IPS-NIHi11 (cell line): ENCODE measurements at places on chromosomes 5 and 9.

- DNase-seq: no peak
Measured at GRCh38 chr5:55920784-55921183, 69.6 kb downstream of the IL31RA start.

GRCh38 chr5:3734632-3735031 is 139.0 kb downstream of the IRX1 start:
- DNase-seq: no peak

DNA sequence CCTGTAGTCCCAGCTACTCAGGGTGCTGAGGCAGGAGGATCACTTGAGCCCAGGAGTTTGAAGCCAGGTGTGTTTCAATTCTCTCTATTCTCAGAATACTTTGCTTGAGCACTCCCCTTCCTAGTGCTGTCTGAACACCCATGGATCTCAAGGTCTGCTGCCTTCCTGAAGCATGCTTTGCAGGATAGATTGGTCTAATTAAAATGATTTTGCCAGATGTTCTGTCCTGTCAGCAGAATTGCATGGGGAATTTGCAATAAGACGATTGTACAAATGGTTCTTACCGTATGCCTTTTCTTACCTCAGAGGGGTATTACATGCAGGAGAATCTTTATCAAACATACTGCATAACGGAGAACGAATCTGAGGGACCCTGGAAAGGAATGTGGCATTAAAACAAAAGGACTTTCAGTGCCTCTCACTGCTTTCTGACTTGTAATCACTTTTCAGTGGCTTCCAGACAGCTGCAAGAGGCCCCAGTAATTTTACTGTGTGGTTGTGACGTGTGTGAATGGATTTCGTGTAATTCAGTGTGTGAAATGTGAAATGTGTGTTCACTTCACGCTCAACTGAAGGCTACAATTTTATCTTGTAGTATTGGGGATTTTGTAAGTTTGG is 587.2 kb upstream of the SEMA6A start:
- DNase-seq: no peak

DNA sequence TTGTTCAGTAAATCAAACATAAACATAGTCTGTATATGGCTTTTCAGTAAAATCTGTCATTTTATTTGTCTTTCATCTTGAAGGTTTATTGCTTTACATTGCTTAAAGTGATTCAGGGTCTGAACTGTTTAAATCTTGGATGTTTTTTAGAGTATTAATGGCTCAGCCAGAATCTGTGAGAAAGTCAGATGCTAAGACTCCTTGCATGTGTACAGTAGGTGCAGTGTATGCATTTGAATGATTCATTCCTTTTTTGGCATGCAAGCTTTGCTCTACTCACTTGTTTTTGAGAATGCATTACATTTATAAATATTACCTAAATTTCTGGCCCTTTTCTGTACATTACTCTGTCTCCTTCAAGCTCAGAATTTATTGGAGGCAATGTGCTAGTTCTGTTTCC is 271.0 kb upstream of the RIOK2 start:
- no peak for DNase-seq

DNA sequence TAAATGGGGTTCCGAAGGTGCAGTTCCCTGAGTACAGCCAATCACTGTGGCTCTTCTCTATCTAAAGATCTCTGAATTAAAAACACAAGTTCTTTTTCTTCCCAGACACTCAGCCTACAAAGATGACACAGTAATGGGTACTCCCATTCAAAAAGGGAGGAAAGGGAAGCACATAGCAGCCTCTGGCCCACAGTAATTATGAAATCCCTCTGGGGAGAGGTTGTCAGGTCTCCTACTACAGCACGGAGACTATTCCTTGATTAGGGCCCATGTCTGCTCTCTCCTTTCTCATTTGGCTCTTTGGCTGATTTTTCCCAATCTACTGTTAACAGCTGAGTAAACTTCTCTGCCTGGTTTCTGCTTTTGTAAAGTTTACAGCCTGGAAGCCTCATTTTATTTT is 62.0 kb upstream of the RANBP3L start:
- DNase-seq: no peak

- no peak for DNase-seq
Measured at GRCh38 chr5:89471115-89471514, 588.1 kb upstream of the MEF2C start.

GRCh38 chr9:3150074-3150473 is 306.2 kb upstream of the PUM3 start:
- DNase-seq: no peak

- no peak for DNase-seq
Measured at GRCh38 chr9:131951905-131952304, 127.8 kb downstream of the MED27 start.
